Renal cortex interstitium (tissue), 15 donors: ENCODE measurements at places on chromosomes 3 and 15. TPM values are rescaled to one million over a fixed set of nuclear protein-coding genes. Genes with fewer than 3 reads are reported as not detected.

- no peak for DNase-seq
Measured at GRCh38 chr3:12944413-12944812, 103.0 kb upstream of the RPL32 start.

DNA sequence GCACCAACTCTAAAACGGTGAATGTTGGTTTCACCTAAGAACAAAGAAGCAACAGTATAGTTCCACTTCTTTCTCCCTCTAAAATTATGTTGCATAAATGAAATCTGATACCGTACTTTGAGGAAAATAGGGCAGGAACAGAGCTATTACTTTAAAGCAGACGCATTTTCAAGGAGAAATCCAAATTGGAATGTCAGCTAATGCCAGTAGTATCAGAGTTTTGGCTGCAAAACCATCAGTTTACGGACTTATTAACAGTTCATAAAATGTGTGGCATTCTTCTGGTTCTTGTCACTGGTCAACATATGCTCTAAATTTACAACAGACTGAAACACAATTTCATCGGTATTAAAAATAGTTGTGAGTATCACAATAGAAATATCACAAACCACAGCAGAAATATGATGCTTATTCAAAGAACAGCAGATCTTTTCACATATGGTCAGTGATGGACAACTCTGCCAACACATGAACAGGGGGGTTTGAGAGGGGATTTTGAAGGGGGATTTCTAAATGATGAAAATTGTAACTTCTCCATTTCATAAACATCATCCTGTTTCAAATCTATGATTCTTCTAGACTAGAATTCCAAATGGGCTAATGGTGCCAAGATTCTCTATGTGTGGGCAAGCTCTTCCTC lies 38.7 kb upstream of the ROBO2 start:
- DNase-seq, result no peak

DNA sequence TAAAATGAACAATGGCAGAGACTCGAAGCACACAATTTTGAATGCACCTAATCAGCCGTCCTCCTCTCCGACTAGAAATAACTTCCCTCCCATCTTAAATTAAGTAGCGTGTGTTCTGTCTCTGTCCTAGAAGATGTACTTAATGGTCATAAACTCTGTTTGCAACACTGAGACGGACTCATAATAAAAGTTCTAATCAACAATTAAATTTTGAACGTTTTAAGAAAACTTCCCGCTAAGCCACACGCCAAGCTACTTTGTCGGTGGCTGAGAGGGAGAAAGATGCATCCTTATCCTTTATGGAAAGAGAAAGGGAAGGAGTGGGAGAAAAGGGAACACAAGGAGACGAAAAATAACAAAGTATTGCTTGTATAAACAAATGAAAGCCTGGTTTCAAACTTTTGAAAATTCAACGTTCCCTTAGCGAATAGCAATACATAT lies 989 bp downstream of the GNB4 start:
- no peak for DNase-seq

- no peak for DNase-seq
Measured at GRCh38 chr15:76991741-76992645, 2.9 kb upstream of the PSTPIP1 start.

The SCG3 gene
- polyA plus RNA-seq, result 0.16 TPM

The POLQ gene
- 7.4 TPM for polyA plus RNA-seq

The ANKDD1A gene
- 8.5 TPM for polyA plus RNA-seq
